ENCODE measurements at places on chromosomes 6 and 20. TPM values are rescaled to one million over a fixed set of nuclear protein-coding genes. Genes with fewer than 3 reads are reported as not detected.

The HUS1B gene
- total RNA-seq, result 1.1 TPM

DNA sequence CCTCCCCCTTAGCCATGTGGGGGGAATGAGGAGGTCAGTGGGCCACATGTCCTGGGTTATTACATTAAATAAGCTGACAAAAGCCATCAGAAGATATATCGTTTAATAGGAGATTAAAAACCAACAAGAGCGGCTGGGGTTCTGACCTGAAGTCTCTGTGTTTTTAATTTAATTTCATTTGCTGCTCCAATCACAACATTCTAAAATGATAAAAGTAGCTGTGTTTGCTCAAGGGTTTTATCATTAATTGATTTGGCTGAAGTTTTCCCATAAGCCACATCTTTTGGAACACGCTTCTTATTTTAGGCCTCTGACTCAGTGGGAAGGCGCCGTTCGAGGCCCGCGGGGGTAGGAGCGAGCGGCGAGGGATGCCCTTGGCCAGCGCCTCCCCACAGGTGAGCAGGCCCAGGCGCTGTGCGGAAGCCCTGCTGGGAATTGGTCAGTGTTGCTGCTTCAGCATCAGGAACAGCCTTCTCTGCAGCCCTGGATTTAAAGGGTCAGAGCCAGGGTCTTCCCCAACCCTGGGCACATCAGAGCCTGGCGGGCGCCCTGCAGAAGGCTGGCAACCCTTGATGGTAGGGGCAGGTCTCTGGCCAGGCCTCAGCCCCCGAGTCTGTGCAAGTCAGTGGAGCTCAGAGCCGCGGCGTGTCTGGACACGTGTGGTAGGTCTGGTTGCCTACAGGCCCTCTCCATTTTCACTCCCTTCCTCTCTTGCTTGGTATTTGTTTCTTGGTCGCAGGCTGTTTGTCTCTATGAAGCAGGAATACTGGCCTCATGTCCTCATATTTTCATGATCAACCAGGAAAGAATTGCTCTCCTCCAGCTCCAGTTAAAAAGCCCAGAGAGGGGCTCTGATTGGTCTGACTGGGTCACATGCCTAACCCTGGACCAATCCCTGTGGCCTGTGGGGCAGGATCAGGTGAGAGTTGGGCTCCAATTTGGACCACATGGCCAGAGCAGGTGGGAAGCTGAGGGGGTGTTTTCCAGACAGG is 30.9 kb upstream of the MLN start:
- no peaks in the 10 kb centered on the region for H3K27me3 ChIP-seq
- no peaks in the 10 kb centered on the region for H3K36me3 ChIP-seq
- DNase-seq, result no peak
- H3K27ac ChIP-seq, result no peak overlapping the region

The TGM2 gene
- not detected for total RNA-seq

The RUNX2 gene
- 25.8 TPM for total RNA-seq

The BTN1A1 gene
- total RNA-seq, result not detected

- peak overlapping the region; percentile 99 for H3K4me3 ChIP-seq
- peaks cover 12% of the 10 kb centered on the region for H3K27me3 ChIP-seq
- H3K27ac ChIP-seq, result peak overlapping the region; percentile 89
- DNase-seq, result peak; percentile 75
- peaks cover 37% of the 10 kb centered on the region for H3K4me1 ChIP-seq
These were observed 654 bp downstream of the WASF1 start for GRCh38 chr6:110178626-110179405.

- H3K27me3 ChIP-seq, result no peaks in the 10 kb centered on the region
- no peaks in the 10 kb centered on the region for H3K4me1 ChIP-seq
- no peak overlapping the region for H3K4me3 ChIP-seq
- no peaks in the 10 kb centered on the region for H3K36me3 ChIP-seq
These were observed 110.2 kb downstream of the LAMA2 start for GRCh38 chr6:128993166-128993565.

The GRM1 gene
- not detected for total RNA-seq

DNA sequence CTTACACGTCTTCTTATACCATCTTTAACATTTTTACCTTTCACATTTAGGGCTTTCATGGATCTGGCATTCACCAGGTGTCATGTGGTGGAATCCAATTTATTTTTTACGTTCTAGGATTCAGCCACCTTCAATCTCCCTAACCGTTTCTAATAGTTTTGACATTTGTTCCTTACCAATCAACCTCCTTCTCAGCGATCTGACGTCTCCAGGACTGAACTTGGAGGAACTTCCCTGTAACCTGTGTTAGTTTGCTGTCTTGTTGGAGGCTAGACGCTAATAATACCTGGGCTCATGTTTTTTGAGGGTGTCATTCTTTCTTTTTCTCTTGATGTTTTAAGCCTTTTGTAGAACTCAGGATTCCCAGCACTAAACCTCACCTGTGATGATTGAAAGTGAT is 351.6 kb downstream of the THBS2 start:
- H3K4me3 ChIP-seq, result no peak overlapping the region
- no peaks in the 10 kb centered on the region for H3K27me3 ChIP-seq
- H3K4me1 ChIP-seq, result no peaks in the 10 kb centered on the region
- no peaks in the 10 kb centered on the region for H3K36me3 ChIP-seq
- no peak for DNase-seq

The ABT1 gene
- total RNA-seq, result 36.1 TPM

DNA sequence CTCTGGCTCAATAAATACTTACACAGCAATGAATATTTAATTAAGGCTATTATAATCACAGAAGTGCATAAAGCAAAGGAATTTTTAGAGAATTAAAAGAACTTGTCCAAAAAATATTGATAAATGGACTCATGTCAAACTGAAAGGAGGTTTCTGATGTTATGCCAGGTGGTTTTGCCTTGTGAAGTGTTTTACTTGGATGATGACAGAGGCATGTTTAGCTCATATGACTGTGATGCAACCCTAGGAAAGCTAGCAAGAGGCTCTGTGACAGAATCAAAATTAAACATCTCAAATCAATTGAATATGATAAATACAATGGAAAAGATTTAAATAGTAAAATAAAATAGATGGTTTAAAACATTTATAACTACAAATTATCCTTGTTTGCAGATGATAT is 137.3 kb downstream of the TMEM200A start:
- no peak for DNase-seq
- H3K4me3 ChIP-seq, result no peak overlapping the region
- peaks cover 9% of the 10 kb centered on the region for H3K4me1 ChIP-seq
- H3K27me3 ChIP-seq, result no peaks in the 10 kb centered on the region
- H3K27ac ChIP-seq, result no peak overlapping the region
- no peaks in the 10 kb centered on the region for H3K36me3 ChIP-seq

Data from CD8-positive, alpha-beta memory T cell (primary cell).